Endothelial cell (in vitro differentiated cells): ENCODE measurements at places on chromosomes 7 and 10. TPM values are rescaled to one million over a fixed set of nuclear protein-coding genes. Genes with fewer than 3 reads are reported as not detected.
A peak's percentile ranks its signal among the peaks of the same experiment; 100 is the strongest.

DNA sequence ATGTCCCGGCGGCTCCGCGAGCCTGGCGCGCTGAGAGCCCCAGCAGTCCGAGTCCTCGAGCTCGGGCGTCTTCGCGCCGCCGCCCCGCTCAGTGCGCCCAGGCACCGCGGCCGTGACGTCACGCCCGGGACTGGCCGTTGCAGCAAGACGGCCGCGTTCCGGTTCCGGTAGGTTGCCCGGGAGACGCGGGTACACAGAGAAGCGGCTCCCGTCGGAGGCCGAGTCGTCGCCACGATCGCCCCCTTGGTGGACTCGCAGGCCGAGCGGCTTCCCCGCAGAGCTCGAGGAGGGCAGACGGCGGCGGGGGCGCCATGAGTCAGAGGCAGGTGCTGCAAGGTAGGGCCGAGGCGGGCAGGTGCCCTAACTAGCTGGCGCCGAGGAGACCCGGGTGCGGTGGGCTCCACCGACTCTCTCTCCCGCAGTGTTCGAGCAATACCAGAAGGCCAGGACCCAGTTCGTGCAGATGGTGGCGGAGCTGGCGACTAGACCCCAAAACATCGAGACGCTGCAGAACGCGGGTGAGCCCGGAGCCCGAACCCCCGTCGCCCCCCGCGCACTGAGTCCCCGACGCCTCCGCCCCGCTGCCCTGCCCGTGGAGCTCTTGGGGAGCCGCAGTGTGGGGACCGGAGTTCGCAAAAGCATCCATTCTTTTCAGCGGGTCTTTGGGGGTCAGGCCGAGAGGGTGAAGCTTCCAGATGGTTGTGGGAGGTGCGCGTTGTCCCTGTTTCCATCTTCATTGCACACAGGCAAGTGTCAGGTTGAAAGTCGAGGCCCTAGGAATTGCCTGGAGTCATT is at the start of gene SPAG6:
TSS of gene SPAG6 (plus strand) at position 196 of the 795 bp plus-strand sequence. CDS start at position 312, 116 bp downstream.
- DNase-seq: peak; percentile 76

- no peak for DNase-seq
These were observed 380.5 kb upstream of the AUTS2 start for GRCh38 chr7:69217516-69218350.

DNA sequence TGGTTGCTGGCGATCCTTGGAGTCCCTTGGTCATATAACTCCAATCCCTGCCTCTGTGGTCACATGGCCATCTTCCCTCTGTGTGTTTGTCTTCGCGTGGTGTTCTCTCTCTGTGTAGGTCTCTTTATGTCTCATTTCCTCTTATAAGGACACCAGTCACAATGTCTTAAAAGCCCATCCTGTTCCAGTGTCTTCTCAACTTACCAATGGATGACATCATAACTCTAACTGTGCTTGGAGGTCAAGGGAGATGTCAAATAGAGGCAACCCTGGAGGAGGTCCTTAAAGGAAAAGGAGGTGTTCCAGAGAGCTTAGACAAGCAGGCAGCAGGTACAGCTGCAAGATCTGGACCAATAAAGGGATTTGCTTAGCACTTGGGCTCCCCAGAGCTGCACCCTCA is 143.0 kb downstream of the BUB3 start:
- DNase-seq: no peak

GRCh38 chr7:107584716-107585115 is 4.7 kb downstream of the BCAP29 start:
- DNase-seq: no peak

DNA sequence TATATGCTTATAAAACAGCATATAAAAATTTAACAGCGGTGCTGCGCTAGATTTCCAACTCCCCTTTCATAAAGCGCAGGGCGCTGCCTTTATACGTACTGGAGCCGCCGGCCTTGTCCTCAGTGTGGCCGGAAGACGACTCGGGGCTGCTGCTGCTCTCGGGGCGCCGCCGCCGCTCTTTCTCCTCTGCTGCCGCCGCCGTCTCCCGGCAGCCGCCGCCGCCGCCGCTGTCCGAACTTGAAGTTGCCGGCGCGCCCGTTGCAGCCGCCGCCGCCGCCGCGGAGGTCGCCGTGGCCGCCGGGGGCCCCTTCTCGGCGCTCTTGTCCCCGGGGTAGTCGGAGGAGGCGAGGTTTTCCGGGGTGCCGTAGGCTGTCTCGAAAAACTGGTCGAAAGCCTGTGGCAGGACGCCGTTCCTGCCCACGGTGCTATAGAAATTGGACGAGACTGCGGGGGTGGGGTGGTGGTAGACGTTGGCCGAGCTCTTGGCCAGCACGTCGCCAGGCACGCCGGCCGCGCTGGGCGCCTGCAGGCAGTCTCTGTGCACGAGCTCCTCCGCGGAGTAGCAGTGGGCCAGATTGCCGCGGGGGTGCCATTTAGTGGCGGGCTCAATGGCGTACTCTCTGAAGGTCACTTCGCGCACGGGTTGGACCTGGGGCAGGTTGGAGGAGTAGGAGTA is 557 bp downstream of the HOXA11 start:
- no peak for DNase-seq

GRCh38 chr7:30201161-30201666 is 66.4 kb downstream of the MTURN start:
- DNase-seq: no peak

- DNase-seq: no peak
These were observed 20.2 kb downstream of the C10orf71 start for GRCh38 chr10:49319206-49319605.

- no peak for DNase-seq
These were observed 4.1 kb downstream of the CALU start for GRCh38 chr7:128743112-128743772.

DNA sequence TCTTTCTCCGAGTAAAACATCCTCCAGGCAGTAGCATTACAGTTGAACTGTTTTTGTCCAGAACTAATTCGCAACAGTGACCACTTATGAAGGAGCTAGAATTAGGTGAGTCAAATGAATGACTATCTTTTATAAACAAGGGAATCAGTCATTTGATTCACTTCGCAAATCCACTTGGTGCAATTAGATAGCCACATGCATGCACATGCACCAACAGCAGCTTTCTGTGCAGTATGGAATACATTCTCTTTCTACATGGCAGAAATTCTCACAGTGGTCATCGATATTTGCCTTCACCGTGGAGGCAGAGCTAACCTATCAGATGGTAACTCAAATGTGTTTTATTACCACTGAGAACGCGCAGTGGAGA is 118.8 kb downstream of the CDK6 start:
- DNase-seq: no peak

GRCh38 chr7:100588438-100588837 is 2.3 kb downstream of the FBXO24 start:
- DNase-seq: no peak

- DNase-seq: peak; percentile 8
These were observed 54.2 kb upstream of the FHIP2A start for GRCh38 chr10:114767101-114767985.

GRCh38 chr10:91520661-91521060 is 110.5 kb downstream of the HECTD2 start:
- no peak for DNase-seq

DNA sequence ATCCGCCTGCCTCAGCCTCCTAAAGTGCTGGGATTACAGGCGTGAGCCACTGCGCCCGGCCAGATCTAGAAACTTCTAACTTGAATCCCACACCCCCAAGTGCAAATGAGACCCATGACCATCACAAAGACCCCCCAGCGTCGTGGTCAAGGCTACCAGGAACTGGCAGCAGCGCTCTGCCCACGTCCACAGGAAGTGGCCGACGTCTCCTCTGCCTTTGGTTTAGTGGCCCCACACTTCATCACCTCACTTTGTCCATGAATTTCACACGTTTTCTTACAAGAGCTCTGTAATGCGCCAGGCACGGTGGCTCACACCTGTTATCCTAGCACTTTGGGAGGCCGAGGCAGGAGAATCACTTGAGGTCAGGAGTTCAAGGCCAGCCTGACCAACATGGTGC is 53.5 kb upstream of the TNRC18 start:
- DNase-seq: no peak

SUGCT gene
- total RNA-seq: 1.6 TPM

OPN4 gene
- not detected for total RNA-seq

TMEM139 gene
- 0.23 TPM for total RNA-seq

TFPI2 gene
- total RNA-seq: 1.9 TPM

ZNF248 gene
- total RNA-seq: 6.3 TPM

MORN4 gene
- total RNA-seq: 10.9 TPM
